ENCODE measurements at places on chromosomes 7 and 10.

DNA sequence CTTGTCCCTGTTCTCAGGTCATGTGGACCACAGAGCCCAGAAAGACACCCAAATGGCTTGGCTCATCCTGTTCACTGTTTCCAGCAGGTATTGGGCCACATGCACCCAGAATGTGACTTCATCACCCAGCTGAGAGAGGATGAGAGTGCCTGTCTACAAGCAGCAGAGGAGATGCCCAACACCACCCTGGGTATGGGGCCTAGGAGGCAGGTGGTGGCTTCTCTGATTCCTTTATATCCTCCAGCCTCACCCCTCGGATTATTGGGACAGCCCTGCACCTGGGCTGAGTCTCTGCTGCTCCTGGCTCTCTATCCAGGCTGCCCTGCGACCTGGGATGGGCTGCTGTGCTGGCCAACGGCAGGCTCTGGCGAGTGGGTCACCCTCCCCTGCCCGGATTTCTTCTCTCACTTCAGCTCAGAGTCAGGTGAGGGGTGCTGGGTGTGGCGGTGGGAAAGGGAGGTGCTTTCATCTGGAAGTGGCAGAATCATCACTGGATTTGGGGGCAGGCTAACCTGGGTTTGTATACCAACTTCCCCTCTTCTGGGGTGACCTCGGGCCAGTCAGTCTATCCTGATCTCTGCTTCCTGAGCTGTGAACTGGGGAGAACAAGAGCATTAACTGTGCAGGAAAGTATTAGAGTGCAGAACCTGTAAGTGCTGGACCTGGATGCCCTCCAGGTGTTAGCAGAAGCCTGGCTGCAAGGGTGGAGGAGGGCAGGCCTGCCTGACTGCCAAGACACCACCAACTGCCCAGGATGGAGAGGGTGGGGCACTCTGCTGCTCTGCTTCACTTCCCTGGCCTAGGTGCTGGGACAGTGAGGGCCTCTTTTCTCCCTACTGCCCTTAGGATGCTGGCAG lies 5.2 kb downstream of the GHRHR start:
- DNase-seq: no peak

DNA sequence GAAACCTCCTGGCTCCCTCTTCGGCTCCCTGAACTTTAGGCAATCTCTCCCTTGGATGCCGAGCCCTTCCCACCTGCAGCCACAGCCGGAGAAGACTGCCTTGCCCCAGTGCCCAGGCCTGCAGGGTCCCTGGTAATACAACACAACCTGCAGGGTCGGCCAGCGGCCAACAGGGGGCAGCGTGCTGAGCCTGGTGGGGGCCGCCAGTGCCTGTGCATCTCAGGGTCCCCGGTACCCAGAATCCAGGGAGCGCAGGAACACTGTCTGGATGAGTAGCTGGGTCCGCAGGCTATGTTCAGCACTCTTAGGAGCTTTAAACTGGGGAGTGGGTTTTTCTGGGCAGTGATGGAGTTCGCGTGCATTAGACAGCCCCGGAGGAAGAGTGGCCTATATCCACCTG lies 17.5 kb upstream of the C10orf71 start:
- no peak for DNase-seq

- DNase-seq: no peak
These were observed 292.4 kb downstream of the GATA3 start for GRCh38 chr10:8346861-8347260.

DNA sequence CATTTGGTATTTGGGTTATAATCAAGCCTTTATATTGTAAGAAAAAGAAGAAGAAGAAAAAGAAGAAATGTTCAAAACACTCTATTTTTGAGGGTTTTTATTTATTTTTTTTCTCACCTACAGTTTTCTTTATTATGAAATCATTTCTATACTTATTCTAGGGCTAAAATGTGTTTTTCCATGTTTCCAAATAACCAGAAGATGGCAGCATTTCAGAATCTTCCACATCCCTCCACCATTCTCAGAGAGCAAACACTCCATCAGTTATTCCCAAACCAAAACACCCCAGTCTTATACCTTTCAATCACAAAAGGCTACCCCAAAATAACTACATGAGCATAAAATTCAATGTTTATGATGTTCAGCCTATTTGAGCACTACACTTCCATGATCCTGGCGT lies 38.7 kb upstream of the PPP1R17 start:
- no peak for DNase-seq

- DNase-seq: no peak
These were observed 85.4 kb downstream of the SIRT1 start for GRCh38 chr10:67969875-67970274.

DNA sequence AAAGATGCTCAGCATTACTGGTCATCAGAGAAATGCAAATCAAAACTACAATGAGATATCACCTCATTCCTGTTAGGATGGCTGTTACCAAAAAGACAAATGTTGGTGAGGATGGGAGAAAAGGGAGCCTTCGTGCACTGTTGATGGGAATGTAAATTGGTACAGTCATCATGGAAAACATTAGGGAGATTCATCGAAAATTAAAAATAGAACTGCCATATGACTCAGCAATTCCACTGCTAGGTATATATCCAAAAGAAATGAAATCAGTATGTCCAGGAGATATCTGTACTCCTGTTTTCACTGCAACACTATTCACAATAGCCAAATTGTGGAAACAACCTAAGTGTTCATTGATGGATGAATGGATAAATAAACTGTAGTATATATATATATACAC lies 228.1 kb downstream of the ACTR3B start:
- DNase-seq: no peak

GRCh38 chr7:45927721-45928120 lies 6.6 kb upstream of the IGFBP3 start:
- no peak for DNase-seq

DNA sequence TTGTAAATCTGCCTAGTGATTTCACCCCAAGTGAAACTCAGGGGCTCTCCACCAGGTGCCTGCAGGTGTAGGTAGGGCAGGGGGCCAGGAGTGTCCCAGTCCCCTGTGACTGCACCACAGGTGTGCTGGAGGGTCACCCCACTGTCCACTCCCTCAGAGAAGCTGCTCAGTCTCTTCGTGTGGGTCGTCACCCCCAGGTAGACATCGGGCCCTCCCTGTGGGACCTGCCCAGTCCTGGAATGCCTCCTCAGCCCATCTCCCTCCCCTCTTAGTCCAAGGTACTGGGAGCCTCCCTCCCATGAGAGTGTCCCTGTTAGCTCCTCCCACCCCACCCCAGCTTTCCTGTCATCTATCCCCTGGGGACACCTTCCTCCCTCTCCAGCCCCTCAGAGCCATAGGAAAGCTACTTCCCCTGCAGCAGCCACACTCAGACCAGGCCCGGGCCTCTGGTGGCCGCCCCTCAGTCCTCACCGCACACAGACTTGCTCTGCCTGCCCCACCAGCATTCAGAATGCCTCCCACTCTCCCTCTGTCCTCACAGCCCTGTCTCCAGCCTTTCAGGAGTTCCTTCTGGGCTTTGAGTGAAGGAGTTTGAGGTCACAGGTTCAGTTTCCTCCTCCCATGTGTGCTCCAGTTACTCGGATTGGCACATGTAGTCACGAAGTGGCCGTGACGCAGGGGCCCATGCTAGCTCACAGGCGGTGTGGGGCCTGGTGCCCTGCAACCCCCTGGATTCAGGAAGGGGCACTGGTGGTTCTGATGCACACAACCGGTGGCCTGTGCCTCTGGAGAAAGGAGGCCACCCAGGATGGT lies 5.1 kb downstream of the ALOX5 start:
- no peak for DNase-seq

GRCh38 chr7:156903232-156903909 lies 10.4 kb upstream of the LMBR1 start:
- DNase-seq: no peak

DNA sequence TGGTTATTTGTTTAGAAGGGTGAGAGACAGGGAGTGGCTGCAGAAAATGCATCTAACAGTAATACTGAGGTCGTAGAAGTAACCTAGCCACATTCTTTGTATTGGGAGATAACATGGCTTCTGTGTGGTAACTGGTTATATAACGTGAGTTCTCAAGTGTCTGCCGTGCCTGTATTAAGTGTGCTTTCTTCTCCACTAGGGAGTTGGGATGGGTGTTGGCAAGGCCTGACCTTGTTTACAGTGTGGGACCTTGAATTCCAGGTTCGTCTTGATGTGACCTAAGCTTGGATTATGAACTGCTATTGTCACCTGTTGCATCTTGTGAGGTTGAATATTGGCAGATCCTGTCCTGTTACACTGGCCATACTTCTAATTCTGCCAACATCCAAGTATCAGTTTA lies 145.3 kb upstream of the NAMPT start:
- DNase-seq: no peak
